ENCODE measurements at places on chromosomes 2 and 18.

DNA sequence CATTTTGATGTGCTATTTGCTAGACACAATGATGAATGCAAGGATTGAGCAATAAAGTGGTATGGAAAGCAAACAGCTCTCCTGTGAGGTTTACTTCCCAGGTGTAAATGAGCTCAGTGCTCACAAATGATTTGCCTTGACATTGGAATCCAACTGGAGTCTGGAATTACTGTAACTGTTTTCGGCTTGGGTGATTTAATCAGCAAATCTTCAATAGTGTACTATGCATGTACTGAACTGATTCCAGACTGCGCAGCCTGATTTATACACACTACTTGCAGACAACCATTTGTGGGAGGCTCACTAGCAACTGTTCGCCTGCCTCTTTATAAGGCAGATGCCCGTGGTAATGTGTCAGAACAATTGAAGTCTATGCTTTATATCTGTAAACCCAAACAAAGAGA lies 27.9 kb upstream of the SOX11 start:
- DNase-seq, result no peak

DNA sequence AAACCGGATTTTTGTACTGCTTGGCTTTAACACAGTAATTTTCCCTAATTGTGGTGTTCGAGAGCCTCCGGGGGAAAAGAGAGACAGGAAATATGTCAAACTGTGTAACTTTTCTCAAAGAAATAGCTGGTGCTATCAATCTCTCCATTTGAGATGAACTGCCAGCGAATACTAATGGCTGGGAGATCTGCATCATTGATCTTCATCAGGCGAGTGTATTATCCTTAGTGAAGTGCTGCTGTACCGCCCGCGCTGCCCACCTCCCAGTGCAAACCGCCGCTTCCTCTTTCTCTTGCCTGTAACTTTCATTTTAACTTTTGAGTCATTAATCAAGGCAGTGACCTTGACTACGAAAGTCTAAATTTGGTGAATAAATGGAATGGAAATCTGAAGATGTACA lies 246.1 kb upstream of the ST6GAL2 start:
- DNase-seq, result peak; percentile 96

DNA sequence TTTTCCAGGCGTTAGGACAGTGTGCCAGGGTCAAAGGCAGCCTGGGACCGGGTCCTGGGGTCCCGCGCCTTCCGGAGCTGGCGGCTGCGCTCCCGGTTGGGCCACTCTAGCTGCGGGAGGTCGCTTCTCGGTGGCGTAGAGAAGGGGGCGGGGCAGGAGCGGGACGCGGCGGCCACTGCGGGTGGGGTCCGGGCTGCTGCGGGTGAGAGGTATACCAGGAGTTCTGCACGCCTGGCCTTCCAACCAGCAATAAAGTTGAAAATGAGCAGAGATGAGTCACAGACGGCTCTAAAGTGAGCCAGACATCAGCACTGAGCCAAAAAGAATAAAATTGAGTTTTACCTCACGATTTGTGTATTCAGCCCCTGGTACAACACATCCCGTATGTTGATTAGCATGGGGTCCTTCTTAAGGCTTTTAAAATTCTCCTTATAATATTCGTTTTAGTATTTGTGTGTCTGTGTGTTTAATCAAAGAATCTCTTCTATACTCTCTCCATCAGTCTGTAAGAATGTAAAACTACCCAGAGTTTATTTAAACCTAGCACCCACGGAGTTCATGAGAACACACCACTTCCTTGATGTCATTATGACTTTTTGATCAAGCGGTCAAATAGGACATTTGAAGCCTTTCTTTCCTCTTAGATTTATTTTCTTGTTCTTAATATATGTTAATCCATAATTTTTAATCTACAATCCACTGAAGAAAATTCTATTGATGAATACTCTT lies at the start of gene C1GALT1C1L:
Gene C1GALT1C1L (minus strand): TSS at position 108 of the 729 bp plus-strand sequence. CDS start 107 bp downstream, at position 1.
- no peak for DNase-seq

- no peak for DNase-seq
These were observed 492.1 kb upstream of the CNTNAP5 start for GRCh38 chr2:123532994-123533393.

DNA sequence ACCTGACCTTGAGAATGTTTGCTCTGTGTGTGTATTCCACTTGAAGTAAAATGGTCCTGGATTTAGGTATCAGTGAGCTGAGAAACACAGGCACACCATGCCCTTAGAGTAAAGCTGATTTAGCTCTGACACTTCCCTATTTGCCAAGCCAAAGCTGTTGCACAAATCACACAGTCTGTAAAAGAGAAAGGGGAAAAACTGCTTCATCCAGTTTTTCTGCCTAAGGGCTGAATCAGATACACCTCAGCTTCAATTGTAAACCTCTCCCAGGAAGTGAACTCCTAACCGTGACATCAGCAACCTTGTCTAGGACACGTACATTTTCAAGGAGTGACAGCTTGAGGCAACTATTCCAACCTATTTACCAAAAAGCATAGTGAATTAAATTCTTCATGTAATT lies 150.4 kb downstream of the NR4A2 start:
- no peak for DNase-seq

GRCh38 chr2:227780981-227781615 lies 32.5 kb upstream of the CCL20 start:
- DNase-seq, result peak; percentile 26

DNA sequence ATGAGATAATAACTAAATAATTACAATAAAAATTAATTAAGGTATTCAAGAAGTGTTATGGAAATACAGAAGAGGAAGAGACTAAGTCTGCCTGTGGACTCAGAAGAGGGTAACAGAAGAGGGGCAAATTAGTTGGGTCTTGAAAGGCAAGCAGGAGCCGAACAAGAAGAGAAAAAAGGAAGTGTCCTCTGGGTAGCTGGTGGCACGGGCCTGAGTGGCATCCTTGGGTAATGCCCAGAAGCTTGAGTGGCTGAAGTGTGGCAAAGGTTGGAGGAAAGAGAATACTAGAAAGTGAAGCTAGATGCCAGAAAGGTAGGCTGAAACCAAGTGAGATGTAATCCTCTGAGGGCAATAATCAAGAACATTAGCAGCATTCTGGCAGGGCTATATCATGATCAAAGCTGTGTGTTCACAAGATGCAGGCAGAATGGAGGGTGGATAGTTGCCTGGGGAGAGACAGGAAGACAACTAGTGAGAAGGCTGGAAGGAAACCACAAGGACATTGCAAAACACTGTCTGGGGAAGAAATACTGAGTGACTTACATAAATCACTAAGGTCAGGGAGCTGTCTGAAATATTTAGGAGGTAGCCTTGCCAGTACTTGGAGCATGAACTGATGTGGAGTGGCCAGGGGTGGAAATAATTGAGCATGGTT lies 16.2 kb downstream of the DOCK10 start:
- no peak for DNase-seq

DNA sequence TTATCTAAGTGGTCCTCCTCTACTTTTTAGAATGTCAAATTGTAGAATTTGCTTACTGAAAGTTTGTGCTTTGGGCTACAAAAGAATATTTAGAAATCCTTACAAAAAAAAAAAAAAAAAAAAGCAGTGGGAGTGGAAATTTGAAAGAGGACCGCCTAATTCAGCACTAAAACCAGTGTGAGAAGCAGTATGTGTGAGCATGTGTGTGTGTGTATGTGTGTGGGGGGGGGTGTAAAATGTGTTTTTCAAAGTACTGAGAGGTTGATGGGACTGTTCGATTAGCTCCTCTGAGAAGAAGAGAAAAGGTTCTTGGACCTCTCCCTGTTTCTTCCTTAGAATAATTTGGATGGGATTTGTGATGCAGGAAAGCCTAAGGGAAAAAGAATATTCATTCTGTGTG lies at the start of gene VIT:
Gene VIT (plus strand): TSS at position 175 of the 400 bp plus-strand sequence. CDS start 19,664 bp downstream, outside the sequence.
- DNase-seq, result no peak

GRCh38 chr2:97656905-97657587 lies 6.8 kb downstream of the ACTR1B start:
- DNase-seq, result no peak

DNA sequence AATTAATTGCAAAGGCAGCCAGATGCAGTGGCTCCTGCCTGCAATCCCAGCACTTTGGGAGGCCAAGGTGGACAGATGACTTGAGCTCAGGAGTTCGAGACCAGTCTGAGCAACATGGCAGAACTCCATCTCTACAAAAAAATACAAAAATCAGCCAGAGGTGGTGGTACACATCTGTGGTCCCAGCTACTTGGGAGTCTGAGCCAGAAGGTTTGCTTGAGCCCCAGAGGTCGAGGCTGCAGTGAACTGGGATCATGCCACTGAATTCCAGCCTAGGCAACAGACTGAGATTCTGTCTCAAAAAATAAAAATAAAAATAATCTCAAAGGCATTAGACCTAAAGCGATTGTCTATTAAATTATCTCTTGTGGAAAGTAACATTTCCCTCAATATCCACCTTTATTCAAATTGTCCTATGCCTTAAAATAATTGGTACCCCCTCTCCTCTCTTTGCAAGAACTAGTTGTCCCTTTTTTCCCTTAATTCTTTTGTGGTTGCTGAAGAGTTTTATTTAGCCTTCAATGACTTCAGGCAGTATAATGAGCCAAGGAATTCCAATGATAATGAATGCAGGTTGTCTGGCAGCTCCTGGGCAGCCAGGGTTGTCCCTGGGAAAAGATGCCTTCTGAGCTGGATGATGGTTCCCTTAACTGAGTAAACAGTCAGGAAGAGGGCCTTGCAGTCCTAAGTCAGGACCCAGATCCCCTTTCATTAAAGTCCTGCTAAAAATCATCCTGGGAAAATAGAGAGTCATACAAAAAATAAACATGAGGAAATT lies 32.2 kb downstream of the GPR75 start:
- DNase-seq, result no peak

- DNase-seq, result peak; percentile 98
These were observed 128.0 kb upstream of the MSH6 start for GRCh38 chr2:47654790-47655562.

DNA sequence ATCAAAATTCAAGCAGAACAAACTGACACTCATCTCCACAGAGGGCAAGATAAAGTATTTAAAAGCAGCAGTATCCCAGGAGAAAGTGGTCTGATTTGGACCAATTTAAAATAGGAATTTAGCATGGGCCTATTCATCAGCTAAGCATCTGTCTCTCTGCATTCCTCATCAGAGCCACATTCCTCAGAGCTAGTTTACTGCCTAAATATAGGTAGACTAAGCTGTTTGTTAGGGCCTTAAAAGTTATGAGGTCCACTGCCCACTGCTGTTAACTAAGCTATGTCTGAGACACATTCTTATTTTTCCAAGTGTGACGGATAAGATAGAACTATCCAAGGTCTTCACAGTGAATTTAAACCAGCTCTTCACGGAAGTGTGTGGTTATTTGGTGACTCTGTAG lies 17.6 kb downstream of the NEB start:
- DNase-seq, result peak; percentile 21

DNA sequence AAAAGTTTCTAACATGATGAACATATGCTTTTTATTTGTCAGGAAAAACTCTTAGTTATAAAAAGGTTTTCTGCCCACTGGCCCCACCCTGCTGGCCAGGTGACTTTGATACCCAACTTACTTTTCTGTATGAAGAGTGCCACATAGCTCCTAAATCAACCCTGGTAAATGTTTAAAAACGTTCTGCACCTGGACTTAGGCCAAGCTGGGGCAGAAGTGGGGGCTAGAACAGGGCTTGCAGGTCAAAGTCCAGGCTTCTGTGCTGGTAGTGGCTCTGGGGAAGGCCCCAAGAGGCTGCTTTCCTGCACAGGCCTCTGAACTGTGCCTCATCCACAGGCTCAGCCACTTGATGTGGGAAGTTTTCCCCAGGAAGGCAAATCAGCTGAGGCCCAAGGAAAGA lies 171.7 kb downstream of the ANKRD30B start:
- DNase-seq, result no peak

DNA sequence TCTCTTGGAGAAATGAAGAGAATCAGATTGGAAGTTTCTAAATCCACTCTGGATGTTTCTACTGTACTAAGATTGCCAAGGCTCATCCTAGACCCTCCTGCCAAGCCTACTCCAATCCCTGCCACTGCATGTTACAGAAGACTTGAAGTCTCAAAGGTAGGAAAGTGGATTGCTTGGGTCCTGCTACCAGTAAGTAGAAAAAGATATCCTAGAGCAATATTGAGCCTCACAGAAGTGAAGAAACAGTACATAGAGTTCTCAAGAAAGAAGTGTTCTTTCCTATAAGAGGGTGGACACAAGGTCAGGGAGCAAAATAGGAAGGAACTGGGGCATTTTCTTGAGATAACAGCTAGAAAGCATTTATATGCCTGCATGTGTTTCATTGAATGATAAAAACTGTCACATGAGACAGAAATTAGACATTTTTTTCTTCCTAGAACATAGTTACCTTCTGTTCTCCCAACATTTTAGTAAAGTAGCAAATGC lies 232.9 kb downstream of the RBM43 start:
- DNase-seq, result no peak

GRCh38 chr2:144748443-144748842 lies 228.5 kb upstream of the ZEB2 start:
- DNase-seq, result no peak

- no peak for DNase-seq
These were observed 86.6 kb downstream of the MARCHF4 start for GRCh38 chr2:216285701-216286100.
